ENCODE measurements at places on chromosomes 3 and 15. TPM values are rescaled to one million over a fixed set of nuclear protein-coding genes. Genes with fewer than 3 reads are reported as not detected.

Gene PLSCR4
- total RNA-seq, result 87.2 TPM

GRCh38 chr3:31369637-31370379 is 162.9 kb upstream of the STT3B start:
- no peak for DNase-seq

DNA sequence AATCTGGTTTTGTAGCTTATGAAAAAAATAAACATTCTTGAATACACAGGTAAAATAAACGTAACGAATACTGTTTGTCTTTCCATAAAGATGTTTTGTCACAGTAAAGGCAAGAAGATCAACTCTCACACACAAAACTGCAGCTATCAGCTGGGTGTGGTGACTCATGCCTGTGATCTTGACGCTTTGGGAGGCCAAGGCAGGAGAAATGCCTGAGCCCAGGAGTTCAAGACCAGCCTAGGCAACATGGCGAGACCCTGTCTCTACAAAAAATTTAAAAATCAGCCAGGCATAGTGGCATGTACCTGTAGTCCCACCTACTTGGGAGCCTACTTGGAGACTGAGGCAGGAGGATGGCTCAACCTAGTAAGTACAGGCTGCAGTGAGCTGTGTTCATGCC is 39.6 kb downstream of the CBLB start:
- DNase-seq, result no peak

- DNase-seq, result no peak
These were observed 108.7 kb downstream of the RARB start for GRCh38 chr3:25536521-25537391.

GRCh38 chr3:171201825-171202224 is 175.3 kb upstream of the SLC2A2 start:
- no peak for DNase-seq

GRCh38 chr3:45962033-45962432 is 18.8 kb downstream of the CXCR6 start:
- DNase-seq, result no peak

GRCh38 chr3:187150599-187150998 is 11.3 kb upstream of the RPL39L start:
- no peak for DNase-seq

DNA sequence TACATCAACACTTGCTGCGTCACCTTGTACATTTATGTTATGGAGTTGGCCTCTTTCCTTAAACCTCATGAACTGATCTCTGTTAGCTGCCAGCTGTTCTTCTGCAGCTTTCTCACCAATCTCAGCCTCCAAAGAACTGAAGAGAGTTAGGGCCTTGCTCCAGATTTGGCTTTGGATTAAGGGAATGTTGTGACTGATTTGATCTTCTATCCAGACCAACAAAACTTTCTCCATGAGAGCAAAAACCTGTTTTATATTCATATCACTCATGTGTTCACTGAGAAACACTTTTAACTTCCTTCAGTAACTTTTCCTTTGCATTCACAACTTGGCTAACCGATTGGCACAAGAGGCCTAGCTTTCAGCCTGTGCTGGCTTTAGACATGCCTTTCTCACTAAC is 1156.0 kb upstream of the CADM2 start:
- no peak for DNase-seq

DNA sequence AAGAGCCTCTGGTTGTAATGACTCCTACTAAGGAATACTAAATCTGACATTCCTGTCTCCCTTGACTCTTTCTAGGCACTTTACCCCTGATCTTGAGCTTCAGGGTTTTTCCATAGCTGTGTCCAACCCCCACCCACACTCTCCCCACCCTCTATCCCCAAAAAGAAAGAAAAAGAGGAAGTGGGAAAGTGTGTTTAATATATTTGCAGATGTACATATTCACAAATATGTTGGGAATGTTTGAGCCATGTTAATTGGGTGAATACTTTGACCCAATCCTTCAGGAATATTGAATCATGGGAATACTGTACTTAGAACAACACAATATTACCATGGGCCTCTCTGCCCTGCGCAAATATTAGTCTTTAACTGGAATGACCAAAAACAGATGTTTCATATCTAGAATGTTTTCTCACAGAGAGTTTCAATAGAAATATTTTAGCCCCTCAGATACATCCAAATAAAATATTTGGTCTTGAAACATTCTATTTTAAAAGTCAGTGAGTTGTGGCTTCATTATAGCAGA is 19.8 kb upstream of the PFN2 start:
- no peak for DNase-seq

DNA sequence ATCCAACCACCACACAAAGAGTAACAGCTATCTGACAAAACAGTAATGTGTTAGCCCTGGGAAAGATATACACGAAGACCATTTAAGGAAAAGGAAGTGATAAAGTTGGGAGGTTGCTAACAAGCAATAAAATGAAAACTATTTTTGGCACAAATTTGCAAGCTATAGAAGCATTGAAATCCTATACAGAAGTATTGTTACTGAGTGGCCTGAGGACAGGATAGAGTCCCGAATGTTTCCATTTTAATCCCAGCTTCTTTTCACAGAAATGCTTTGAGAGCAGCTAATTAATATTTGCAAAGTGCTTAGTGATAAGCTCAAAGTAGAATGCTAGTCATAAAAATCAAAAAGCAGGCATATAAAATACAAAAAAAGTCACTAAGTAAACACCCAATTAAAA is 51.5 kb downstream of the RAD18 start:
- DNase-seq, result no peak

GRCh38 chr15:89358435-89358754 is 23.8 kb upstream of the POLG start:
- DNase-seq, result no peak

- DNase-seq, result no peak
These were observed 87.0 kb downstream of the CD200R1L start for GRCh38 chr3:112759681-112760080.

DNA sequence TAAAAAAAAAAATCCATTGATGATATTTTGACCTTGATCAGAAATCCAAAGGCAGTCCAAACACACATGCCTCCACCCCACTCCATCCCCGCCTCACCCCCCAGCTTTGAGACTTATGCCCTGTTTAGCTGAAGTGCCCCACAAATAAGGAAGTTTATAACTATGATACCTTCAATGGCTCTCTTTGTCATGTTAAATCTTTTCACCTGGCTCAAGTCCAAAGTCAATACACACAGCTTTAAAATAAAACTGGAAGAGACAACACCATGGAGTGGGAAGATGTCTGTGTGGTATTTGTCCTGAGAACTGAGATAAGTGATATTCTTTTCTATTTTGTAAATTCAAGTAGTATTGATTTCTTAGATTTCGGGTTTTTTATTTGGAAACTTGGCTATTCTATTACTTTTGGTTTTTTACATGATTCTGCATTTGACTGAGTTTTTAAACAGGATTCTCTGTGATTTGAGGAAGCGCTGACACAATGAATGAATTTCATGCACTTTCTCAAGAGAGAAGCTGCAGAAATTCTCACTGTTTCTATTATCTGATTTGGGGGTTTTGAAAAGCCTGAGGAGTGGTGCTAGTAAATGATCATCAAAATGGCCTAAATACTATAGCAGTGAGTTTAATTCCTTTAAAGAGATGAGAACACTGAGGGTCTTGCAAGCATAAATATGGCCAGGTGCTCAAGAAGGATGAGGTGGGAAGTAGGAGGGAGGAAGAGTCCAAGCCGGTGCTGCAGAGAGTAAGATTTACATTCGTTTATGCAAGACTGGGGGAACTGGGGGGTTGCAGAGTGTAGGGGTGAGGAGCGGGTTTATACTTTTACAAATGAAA is 5.2 kb downstream of the FOXB1 start:
- DNase-seq, result no peak

DNA sequence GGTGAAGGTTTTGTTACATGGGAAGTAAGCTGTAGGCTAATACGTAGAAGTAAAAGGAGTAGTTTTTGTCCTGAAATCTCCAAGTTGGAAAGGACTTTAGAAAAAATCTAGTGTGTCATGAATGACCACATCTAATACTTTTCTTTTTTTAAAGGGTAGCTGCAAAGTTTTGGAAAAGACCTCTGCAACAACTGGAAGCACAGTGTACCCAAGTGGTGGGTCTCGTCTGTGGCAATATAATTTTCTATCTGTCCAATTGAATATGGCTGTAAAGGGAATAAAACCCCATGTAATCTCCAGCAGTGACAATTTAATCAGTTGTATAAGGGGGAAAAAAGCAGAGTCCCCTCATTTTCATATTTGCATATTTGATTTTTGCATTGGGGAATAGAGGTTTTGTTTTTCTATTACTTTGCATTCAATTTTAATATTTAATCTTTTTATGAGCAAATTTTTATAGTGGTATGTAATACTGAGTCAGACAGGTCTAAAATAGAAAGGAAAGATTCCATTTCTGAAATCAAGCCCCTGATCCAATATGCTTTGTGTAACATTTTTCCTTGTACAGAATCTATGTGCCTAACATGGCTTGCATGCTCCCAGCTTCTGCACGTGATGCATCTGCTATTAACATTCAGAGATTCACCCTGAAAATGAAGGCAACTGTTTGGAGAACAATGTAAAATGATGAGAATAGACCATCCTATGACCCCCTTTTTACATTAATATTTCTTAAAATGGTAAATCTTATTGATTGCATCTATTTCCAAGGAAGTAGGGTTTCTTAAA is 531.4 kb downstream of the ZIC1 start:
- DNase-seq, result no peak

DNA sequence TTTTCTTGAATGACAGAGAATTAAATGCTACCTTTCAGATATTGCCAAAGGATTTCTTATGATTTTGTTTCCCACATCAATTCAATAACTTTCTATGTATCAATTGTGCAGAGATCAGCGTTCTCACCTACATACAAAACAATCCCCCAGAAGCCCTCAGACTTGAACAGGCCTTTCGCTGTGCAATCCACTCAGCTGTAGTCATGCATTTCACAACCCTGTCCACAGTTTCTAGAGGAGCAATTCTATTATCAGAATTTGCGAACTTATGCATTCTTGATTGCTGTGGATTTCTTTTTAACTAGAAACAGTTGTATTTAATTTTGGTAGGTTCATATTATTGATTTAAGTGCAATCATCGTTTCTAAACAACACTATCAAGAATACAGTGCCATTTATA is 13.7 kb upstream of the ALCAM start:
- no peak for DNase-seq

- DNase-seq, result no peak
These were observed 1064.3 kb upstream of the EPHA6 start for GRCh38 chr3:95750097-95750496.

Gene ARGFX
- not detected for total RNA-seq

- no peak for DNase-seq
These were observed 55.3 kb upstream of the VILL start for GRCh38 chr3:37935290-37935668.

DNA sequence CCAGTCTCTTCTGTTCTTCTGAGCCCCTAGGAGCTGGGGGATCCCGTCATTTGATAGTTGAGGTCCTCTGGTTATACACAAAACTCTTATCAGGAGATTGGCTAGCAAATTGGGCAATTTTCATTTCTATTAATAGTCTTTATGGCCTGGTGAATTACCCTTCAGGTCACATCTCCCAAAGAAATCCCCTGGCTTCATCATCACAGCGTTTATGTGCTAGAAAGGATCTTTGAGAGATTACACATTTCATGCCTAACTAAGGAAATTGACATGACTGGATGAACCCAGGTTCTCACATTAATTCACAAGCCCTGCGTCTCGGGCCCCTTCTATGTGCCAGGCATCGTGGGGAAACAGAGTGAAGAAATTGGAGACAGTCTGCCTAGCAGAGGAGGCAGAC is 227.4 kb upstream of the PROK2 start:
- no peak for DNase-seq

GRCh38 chr3:149806171-149806778 is 6.7 kb upstream of the RNF13 start:
- DNase-seq, result no peak

Gene CLDN11
- 7.0 TPM for total RNA-seq

- no peak for DNase-seq
These were observed 47.9 kb upstream of the ITGA11 start for GRCh38 chr15:68479870-68480269.

Gene TGM5
- not detected for total RNA-seq

GRCh38 chr3:146594843-146595482 is 10.2 kb downstream of the PLSCR5 start:
- no peak for DNase-seq

GRCh38 chr3:189964623-189965332 is 155.9 kb downstream of the P3H2 start:
- no peak for DNase-seq

Gene CCR9
- not detected for total RNA-seq

DNA sequence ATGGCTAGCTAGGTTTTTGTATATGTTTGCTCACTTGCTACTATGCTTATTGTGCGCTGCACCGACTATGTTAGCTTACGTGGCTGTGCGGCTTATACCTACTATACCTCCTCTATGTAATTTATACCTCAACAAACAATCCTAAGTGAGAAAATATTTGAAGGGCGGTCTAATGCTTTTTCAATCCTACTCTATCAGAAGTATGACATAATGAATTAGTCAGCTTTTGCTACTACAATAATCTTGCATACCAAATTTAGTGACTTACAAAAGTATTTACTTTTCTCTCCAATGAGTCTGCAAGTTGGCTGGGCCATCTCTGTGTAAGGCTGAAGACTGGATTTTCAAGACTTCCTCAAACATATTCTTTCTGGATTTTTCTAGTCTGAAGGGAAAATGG is 391.2 kb upstream of the NECTIN3 start:
- DNase-seq, result no peak

GRCh38 chr3:150868282-150868681 is 37.0 kb downstream of the MINDY4B start:
- no peak for DNase-seq

Gene SEMA6D
- 4.0 TPM for total RNA-seq

DNA sequence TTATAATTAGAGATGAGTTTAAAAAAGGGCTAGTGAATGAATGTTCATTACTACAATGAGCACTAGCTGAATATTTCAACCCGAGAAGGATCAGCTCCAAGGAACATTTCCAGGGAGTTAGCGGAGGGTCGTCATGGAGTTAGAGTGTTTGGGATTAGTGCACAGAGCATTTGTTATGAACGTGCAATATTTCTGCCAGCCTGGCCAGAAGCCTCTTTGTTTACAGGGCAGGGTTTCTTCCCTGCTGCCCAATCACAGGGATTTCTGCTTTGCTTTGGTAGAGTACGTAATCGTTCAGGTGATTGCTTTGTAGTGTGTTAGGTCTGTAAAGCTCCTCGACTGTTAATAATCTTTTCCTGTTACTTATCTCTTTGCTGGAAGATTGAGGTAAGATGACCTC is 5.9 kb downstream of the CGNL1 start:
- DNase-seq, result no peak

DNA sequence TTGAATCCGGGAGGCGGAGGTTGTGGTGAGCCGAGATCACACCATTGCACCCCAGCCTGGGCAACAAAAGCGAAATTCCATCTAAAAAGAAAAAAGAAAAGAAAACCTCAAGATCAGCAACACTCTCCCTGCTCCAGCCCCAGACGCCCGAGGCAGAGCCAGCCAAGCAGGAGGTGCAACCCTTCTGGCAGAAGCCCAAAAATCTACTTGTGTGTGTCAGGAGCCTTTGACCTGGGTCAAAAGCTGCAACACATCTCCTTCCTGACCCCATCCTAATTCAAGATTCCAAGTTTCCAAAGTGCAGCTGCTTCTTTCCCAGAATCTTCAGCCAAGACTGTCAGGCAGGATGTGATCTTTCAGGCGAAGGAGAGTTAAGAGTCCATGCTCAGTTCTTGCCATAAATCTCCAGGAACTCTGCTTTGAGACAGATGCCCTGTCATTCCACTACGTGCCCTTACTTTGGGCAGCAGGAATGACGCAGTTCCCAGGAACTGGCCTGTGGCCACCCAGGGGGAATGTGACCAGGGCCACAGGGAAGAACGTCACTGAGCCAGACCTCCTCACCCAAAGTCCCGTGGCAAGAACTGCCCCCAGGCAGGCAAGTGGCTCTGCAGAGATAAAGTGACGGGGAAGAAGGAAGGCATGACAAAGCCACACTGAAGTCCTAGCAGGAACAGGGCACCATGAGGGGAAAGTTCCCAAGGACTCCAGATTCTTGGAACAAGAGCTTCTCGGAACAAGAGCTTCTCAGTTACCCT is 39.4 kb downstream of the SH3BP5 start:
- peak; percentile 93 for DNase-seq

Data from ascending aorta (tissue), 2 donors.